ENCODE measurements at places on chromosomes 12 and 14. TPM values are rescaled to one million over a fixed set of nuclear protein-coding genes. Genes with fewer than 3 reads are reported as not detected.

Gene FOXG1
- polyA plus RNA-seq, result not detected

Gene NEUROD4
- polyA plus RNA-seq, result not detected

GRCh38 chr12:24821691-24822090 lies 127.2 kb downstream of the BCAT1 start:
- DNase-seq, result peak; percentile 92

DNA sequence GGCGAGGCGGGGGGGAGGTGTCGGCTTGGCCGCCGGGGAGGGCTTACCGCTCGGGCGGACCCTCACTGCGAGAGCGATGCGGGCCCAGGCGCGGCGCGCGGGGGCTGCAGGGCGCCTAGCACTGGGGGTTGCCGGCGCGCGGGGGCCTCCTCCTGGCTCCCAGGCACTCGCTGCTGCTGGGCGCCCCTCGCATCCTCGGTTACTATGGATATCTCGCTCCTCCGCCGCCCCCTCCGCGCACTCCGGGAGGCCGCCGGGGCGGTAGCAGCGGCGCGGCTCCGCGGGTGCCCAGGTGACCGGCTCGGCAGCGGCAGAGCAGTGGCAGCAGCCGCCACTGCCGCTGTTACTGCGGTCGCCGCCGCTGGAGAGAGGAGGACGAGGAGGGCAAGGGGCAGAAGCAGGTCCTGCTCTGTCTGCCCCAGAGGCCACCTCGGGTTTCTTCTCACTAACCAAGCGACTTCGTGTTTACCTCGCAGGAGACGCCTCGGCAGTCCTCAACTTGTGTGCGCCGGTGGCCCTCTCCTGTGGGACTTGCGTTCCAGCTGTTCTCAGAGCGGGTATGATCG lies 250.1 kb downstream of the APAF1 start:
- DNase-seq, result no peak

DNA sequence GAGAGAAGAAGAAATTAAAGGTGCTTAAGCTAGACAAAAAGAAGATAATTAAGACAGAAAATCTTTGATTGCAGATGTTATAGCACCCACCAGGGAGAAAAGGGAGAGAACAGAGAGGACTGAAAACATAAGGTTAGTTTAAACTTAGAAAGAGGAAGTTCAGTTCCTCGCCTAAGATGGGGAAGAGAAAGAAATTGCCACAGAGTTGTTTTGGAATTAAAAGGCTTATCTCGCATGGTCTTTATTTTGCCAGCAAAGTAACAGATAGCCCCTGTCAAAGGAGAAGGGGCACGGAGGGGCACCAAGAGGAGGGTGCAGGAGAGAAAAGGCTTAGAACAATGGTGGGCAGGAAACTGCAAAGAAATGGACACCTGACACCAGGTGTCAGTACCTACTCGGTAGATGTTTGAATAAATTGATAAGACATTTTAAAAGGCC lies 17.8 kb upstream of the OXA1L start:
- DNase-seq, result no peak

DNA sequence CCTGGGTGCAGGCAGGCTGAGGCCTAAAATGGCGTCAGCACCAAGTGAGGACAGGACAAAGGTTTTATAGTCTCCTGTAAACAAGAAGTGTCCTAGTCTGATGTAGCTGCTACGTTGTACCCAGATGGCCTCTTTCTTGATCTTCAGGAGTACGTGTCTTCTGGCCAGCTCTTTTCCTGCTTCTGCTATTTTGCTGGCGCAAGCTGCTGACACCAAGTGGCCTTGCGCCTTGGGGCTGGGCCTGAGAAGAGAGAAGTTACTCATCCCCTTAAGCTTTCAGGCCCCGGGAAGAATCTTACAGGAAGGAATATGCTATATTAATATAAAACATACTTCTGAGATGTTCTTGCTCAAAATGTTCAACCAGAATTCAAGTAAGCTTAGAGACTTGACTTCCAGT lies 605.2 kb downstream of the GALC start:
- no peak for DNase-seq
